GM04504 (cell line): ENCODE measurements at places on chromosomes 6 and 20.

DNA sequence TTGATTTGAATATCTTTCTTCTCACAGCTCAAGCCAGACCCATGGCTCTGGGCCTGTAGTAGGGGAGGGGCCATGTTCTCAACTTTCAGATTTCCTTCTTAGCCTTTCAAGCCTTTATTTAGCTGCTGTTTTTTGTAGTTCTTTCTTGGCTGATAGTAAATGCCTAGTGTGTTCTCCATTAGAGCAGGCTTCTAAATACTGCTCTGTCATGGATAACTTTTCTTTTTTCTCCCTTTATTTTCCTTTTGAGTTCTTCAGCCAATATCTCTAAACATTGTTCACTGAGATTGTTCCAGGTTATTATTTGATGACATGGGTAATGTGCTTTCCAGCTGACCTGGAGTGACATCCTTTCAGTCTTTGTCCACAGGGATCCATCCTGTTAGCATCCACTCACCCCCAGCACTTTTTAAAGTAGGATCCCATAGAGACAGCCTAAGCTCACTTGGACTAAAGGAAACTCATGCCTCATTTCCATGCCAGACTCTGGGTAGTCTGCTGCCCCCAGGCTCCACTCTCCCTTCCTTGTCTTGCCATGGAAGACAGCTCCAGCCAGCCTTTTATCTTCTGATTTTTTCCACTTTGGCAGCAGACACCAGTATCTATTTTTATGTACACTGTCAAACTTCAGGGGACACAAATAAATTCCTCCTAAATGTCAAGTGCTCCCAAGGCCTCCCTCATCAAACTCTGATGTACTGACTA is 645.6 kb downstream of the RNF144B start:
- DNase-seq = no peak

DNA sequence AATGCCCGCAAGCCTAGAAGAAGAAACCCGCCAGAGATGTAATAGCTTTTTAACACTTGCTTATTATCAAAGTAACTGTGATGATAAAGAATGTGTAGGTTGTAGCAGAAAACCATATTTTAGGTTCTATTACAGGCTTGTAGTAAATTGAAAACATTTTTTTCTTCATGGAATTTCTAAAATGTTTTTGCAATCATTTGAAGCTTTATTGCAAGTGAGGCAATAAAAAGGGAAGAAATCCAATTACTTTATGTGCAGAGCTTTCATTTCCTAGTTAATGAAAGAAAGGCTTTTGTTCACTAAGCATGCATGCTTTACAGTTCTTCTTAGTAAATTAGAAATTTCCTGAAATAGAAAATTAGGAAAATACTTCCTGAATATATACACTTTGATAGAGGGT is 135.1 kb downstream of the B3GAT2 start:
- no peak for DNase-seq

DNA sequence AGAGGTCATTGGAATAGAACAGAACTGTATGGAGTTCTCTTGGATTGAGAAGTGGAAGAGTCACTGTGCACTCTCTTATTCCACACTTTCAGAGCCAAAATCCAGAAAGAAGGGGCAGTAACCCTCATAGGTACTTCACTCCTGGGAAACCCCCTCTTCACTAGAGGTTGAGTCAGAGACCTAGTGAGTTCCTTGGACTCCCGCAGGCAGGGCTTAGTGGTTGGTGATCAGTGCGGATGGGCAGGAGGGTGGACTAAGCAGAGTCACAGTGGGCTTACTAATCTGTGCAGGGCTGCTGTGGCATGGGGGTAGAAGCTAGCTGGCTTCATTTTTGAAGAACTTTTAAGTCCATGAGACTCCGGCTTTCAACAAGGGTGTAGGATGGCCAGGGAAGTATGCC is 95.0 kb upstream of the MLN start:
- no peak for DNase-seq

DNA sequence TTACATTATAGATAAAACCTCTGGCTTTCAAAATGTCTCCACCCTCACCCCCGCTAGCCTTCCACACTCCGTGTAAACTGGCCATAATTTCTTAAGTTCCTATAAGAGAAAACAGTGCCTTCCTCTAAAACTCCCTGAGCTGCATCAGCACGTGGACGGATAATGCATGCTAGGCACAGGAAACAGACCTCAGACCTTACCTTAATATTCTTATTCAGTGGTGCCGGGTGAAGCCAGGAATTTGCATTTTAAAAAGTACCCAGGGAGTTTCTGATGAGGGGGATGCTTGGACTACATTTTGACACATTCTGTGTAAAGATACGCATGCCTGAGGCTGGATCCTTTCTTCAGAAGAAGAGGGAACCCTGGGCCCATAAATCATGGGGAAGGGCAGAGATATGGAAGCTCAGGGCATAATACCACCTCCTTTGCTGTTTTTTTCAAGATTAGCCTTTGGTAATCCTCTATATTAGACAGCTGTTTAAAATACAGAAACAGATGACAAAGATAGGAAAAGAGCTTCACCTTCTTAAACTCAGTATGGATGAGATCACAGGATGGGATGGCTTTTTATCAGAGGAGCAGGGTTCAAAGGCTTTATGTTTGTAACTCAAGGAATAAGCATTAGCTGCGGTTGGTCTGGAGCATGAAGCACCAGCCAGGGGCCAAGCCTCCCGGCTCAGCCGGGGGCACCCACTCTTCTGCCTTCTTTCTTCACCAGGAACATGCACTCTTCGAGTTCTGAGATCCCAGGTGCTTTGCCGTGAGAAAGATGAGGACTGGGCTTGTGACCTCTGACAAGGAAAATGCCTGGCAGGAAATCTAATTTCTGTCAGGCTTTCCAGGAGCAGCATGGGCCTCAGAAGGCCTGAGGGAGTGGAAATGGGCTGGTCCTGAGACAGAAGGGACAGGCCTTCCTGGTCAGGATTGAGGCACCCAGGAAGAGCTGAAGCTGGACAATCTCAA is 218.1 kb upstream of the SOX4 start:
- DNase-seq = no peak

- no peak for DNase-seq
Observed at GRCh38 chr6:170378502-170378901, 71.9 kb downstream of the FAM120B start.

- DNase-seq = no peak
Observed at GRCh38 chr6:160995271-160995670, 3.7 kb downstream of the MAP3K4 start.

DNA sequence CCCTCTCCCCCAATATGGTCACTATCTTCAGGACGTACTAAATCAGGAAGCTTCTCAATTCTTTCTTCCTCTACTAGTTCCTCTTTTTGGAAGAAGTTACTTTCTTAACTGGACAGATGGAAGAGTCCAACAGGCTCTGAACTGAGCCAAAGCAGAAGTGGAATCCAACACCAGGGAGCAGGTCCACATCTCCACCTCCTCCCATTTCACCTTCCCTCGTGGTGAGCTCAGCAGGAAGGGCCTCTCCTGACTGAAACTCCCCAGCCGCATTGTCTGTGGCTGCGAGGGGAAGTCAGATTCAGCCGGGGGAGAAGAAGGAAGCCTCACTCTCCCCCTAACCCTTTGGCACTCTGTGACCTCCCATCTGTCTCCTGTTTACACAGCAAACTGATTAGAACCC is 63.8 kb upstream of the UST start:
- no peak for DNase-seq

GRCh38 chr6:100099189-100100074 is 105.4 kb upstream of the MCHR2 start:
- no peak for DNase-seq

DNA sequence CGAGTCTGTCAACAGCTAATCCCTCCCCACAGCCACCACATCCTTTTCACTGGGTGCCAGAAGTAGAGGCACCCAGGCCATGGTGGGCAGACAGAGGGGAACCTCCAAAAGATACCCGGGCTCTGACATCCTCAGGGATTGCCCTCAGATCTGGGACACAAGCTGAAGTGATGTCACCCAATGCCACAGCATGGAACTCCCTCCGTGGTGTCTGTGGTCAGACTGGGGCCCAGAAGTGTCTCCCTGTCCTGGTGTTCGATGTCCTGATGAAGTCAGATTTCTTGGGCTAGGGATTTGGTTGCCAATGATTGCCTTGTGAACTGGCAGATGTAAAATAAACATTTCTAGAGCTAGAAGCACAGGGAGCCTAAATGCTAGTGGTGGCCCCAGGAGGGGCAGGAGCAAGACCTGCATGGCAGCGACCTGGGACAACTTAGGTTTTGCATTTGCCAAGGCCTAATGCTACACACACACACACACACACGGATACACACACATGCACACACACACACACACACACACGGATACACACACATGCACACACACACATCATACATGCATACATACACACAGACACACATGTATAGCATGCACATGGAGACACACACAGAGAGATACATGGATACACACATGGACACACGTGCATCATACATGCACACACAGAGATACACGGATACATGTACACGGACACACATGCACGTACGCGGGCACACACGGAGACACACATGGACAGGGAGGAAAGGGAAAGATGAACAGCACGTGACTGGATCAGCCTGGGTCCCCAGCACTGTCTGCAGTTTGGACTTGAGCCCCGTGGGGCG is 221.0 kb downstream of the NFATC2 start:
- no peak for DNase-seq

DNA sequence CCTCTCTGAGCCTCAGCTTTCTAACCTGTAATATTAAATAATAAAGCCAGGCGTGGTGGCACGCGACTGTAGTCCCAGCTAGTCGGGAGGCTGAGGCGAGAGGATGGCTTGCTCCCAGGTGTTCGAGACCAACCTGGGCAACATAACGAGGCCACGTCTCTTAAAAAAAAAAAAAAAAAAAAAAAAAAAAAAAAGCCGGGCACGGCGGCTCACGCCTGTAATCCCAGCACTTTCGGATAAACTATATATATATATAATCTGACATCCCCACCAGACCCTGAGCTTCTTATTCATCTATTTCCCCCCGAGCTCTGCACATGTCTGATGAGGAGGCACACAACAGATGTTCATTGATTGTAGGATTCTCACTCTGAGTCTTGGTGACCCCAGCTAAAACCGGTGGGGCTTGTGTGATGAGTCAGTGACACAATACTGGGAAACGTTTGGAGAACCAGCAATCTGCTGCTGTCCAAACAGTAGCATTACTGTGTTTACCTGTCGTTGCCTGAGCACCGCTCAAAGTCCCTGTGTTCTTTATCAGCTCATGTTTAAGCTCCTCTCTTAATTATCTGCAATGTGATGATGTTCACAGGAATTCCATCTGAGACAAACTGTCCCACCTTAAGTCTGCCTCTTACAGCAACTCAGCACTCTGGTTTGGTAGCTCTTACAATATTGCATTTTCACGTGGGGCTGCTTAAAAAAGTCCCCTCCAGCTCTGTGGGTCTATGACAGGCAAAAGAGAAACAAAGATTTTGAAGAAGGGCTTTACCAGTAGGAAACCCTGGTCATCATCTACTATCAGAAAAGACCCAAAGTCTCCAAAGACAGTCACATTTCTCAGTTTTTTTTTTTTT is 1.0 kb upstream of the SPATA2 start:
- no peak for DNase-seq

DNA sequence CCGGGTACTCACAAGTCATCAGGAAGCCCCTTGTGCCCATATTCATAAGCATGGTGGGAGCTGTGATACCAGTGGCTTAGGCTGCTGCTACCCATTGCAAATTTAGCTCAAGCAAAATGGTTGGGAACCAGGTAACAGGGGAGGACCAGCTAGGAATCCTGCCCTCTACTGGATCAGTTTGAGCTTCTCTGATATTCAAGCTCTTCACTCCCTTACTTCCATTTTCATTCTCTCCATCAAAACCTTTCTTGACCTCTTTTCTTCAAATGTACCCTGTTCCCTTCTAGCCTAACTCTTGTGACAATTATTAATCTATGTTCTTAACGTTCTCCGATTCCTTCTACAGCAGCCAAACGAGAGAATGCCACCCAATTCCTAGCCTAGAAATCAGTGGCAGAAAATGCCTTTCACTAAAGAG is 9.7 kb downstream of the NOL7 start:
- peak; percentile 3 for DNase-seq
